ENCODE measurements at places on chromosomes 5 and 9.

DNA sequence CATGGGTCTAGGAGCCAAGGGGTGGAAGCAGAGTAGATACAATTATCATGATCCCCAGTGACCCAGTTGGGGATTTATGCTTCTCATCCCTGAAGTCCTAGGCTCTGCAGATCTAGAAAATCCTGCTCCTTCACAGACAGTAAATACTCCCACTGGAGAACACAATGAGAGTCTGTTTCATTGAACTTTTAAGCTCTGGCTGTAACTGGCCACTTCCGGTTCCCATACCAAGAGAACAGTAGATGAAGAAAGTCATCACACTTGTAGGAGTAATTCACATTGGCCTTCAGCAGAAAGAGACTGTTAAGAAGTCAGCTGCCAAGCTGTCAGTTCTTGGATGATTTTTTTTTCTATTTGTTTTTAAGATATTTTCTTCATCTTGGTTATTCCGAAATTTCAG, 597.1 kb downstream of the ACTL7B start:
- DNase-seq: no peak

GRCh38 chr5:81717860-81718259, 33.0 kb downstream of the SSBP2 start:
- no peak for DNase-seq

- DNase-seq: no peak
Observed at GRCh38 chr5:133247881-133248624, 196.2 kb downstream of the HSPA4 start.

DNA sequence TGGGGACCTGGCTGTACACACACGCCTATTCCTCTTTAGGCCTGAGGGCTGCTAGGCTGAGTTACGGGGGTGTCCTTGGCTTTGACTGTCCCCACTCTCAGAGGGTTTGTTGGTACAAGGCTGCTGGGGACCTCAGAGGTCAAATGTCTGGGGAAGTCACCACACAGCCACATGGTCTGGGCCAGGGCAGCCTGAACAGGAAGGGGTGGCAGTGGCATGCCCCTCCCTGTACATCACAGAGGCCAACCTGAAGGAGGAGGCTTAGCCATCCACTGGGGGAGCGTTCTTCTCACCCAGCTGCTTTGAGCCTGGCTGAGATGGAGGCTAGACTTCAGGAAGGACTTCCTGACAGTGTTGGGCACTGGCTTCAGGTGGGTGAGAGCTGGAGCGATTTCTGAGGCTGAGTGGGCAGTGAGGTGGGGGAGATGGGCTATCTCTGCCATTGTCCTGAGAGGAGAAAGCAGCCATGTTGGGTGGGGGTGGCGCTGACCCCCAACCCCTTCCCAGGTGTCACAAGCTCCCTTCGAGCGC, 36.3 kb downstream of the CXXC5 start:
- DNase-seq: no peak

DNA sequence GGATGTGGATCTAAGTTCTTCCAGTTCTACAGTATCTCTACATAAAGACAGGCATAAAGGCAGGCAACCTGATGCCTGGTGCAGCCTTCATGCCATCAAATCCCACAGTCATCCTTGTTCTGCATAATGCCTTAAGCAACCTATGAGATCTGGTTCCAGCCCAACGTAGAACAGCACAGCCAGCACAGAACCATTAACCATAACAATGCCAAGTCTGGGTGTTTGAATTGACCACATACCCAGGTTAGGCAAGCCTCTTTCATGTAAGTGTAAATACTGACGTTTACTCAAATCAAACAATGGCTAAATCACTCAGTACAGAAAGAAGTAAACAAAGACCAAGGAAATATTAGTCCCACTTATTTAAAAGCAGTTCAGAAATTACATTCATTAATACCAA, 195.0 kb downstream of the ADAMTSL1 start:
- no peak for DNase-seq

DNA sequence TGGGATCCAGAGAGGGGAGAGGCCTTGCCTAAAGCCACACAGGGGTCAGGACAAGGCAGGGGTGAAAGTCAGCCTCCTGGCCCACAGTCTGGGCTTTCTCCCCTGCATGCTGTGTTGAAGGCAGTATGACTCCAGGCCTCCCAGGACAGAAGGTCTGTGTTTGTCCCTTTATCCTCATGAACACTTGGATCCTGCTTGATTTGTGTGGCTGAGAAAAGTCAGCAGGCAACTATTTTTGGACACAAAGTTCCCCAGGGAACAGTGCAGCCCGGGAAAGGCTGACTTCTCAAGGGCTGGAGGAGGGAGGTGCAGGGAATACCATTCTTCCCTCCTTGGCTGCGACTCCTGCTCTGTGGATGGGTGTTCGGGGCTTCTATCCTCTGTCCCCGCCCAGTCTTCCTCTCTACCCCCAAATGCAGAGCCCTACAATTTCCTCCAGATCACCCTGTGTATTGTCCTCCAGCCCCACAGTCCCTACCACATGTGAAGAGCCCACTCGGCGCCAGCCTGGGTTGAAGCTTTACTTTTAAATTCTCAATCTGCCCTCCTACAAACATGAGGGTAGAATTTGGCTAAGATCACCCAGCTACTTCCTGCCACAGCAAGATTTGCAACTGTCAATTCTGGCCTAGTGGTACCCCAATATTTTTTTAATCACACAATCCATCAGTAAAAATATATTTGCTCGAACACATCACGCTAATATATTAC, 4.1 kb downstream of the AKNA start:
- DNase-seq: no peak

- no peak for DNase-seq
Observed at GRCh38 chr5:120158211-120158610, 305.9 kb upstream of the PRR16 start.

GRCh38 chr5:96597438-96598020, 64.6 kb upstream of the CAST start:
- no peak for DNase-seq

- no peak for DNase-seq
Observed at GRCh38 chr9:2227144-2227867, 212.2 kb downstream of the SMARCA2 start.

DNA sequence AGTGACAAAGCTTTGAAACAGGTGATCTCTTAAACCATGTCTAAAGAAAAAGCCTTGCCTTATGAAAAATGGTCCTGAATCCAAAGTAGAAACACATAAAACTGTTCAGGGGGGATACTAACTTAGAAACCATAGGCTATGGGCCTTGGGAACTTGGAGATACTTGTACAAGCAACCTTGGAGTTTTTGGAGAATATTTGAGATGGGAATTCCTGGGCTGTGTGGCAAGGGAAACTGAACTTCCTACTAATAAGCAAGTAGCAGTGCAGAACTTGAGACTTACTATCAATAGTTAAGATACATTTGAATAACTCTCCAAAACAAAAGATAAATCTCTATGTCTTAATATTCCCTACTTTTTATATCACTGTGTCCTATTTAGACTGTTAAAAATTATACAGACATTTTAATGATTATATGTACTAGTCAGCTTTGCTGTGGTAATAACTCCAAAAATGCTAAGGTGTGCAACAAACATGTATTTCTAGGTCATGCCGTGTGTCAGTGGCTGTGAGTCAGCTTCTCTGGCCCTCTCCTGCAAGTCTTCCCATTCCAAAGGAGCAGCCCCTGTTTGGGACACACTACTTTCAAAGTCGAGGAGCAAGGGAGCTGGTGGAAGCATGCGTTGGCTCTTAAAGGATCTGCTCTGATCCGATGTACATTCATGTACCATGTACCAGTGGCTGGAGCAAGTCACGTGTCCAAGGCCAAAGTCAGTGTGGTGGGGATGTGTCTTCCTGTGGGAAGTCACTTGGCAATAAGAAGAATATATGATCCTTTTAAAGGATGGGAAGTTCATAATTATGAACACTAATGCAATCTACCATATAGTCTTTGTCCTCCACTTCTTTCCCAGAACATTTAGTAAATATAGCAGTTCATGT, 39.6 kb downstream of the SNX30 start:
- DNase-seq: no peak

DNA sequence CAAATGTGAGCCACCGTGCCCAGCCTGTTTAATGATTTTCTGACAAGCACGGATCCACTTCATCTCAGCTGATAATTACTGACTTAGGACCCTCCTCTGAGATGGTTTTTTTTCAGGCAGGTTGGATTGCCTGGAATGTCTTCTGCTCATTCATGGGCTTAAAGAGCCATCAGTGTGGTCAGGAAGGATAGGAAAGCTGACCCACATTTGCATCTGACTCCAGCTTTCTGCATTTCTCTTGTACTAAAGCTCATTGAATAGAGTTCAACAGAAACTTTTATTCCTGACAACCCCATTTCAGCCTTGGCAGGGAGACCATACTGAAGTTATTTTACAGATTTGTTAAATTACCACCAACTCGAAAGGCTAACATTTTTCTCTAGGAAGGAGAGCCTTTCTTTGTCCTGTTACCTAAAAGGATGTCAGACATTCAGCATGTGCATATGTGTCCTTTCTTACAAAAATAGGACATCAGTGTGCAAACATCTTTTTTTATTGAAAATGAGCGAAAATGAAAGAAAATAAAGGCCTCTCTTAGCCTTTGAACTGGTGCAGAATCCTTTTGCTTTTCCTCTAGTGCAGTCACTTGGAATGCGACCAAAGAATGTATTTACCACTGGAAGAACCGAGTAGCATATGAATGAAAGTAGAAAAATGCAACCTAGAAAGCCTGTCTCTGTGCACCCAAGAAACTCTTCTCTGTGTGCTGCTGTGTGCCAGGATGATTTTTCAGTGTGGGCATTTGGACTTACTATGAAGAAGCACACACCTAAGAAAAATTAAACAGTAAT, 26.6 kb downstream of the ADCY2 start:
- no peak for DNase-seq

GRCh38 chr5:6090838-6091237, 287.5 kb downstream of the MED10 start:
- no peak for DNase-seq

DNA sequence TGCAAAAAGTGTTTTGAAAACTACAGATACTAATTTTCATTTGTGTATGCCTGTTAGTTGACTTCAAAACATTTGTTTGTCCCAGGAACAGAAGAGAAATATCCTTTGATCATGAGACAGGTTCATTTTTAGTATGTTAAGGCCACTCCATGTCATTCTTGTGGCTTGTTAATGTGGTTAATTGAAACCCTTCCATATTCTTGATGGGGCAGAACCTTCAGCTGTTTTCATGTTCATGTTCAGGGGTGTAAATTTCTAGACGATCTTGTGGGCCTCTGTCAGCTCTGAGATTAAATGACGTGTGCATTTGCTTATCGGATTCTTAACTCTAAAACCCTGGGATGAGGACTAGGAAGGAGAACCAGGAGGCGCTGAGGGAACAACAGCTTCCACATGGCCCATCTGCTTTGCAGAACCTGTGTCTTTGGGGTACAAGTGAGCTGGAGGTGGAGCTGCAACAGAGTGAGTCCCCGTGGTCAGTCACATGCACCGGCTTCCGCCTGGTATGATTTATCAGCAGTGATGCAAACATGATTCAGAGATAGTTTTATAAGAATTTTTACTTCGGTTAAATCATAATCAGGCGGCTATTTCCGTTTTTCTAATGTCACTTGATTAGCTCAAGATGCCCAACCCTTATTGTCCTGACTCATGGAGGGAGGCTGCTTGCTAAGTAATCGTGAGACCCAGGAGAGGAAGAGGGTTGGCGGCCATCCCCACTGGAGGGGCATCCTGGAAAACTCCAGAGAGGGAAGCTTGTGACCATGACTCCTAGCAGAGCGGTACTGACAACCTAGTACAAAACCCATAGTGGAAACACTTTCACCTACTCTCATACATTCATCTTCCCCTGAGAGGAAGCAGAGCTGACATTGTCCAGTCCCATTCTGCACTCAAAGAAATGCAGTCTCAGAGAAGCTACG, 138.4 kb downstream of the C9orf152 start:
- no peak for DNase-seq

GRCh38 chr9:32552172-32552872, at the start of the genes SMIM27 and TOPORS:
Gene SMIM27 (plus strand): TSS chr9:32552327. CDS start chr9:32552435, 108 bp downstream.
Gene TOPORS (minus strand): TSS chr9:32552586. CDS start chr9:32552436, 150 bp downstream.
- DNase-seq: peak; percentile 68

- no peak for DNase-seq
Observed at GRCh38 chr5:160685695-160686094, 166.3 kb downstream of the ATP10B start.

DNA sequence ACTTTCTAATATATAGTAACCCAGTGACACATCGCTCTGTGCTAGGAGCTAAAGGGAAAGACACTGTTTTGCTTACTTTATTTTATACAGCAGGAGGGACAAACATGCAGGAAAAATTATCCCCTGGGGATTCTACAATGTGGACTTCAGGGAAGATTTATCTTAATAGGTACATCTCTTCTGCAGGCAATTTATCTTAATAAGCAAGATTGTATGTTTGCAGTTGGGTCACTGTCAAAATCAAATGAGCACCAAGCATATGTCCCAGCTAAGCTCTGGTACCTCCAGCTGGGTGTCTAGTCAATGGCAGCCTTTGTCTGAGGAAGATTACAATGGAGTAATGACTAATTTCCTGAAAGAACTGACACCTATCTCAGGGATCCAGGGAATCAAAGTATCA, 309.9 kb upstream of the PANK3 start:
- DNase-seq: no peak

DNA sequence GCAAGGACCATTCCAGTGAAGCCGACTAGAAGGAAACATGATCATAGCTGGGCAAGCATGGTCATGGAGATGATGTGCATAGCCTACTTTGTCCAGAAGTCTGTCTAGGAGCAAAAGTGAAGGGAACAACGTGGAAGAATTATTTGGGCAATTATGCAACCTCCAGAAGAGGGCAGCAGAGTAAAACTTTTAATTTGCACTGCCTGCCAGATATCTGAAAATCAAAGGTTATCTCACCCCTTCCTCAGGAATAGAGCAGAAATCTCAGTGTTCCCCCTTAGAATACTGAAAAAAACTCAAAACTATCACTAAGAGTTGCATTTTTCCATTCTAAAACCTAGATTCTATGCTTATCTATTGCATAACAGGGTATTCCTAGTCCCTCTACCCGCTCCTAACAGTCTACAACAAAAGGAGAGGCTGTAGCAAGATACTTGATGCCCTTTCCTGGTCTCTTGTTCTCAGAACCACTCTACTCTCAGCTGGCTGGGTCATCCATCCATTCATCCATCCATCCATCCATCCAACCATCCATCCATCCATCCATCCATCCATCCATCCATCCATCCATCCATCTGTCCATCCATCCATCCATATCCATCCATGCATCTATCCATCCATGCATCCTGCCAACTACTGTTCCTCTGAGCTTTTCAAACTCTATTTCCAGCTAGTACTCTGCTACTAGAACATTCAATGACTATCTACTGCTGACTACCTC, 8.4 kb upstream of the SETD9 start:
- no peak for DNase-seq

DNA sequence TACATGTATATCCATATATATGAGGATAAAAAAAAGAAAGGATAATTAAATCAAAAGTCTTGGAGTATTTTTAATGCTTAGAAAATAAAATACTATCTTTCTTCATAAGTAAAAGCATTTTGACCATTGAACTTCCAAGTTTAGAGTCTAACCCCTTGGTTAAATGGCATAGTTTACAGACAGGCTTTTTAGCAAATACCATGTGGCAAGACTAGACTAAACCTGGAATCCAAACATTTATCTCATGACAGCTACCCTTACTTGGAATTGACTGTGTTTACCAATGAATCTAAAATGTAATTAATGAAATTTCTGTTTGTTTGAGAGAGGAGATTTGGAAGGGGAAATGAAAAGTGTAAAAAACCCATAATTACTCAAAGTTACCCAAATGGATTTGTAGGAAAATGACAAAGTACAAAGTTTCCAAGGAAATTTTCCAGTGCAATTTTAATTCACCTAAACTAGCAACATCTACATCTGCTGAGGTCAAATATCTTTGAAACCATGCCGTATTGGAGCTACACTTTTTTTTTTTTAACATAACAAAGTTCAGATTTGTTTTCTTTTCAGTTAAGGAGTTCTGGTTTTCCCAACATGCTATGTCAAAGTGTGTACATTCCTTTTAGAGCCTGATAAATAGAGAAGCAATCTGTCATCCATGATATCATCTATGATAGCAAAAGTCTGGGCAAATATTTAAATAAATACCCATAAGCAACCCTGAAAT, 272.1 kb upstream of the DAB2 start:
- no peak for DNase-seq
